H7 (cell line): ENCODE measurements at places on chromosomes 7 and 10.

DNA sequence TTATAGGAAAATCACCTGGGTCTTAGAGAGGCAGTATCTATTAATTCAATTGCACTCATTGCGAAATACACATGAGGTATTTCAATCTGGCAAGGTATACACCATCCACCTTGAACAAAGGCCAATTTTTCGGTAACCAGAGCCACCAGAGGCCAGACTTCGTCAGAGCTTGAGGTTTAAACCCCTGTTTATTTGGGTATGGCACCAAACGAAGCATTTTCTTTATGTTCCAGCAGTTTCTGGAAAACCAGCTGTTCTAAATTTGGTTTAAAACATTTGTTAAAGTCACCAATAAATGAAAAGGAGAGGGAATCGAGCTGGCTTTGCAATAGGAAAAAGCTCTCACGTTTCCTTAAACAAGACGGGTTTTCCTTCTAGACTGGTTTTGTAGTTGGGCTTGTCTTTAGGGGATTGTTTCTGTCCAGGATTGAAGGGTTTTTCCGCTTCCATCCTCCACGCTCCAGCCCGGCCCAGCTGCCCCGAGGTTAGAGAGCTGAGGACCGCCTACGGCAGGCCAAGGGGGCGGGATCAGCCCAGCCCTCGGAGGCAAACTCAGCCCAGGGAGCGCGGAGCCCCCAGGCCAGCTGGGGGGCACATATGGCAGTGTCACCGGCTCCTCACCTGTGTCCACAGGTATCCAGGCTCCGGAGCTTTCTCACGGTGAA lies 539.4 kb upstream of the MGMT start:
- DNase-seq = peak; percentile 70

DNA sequence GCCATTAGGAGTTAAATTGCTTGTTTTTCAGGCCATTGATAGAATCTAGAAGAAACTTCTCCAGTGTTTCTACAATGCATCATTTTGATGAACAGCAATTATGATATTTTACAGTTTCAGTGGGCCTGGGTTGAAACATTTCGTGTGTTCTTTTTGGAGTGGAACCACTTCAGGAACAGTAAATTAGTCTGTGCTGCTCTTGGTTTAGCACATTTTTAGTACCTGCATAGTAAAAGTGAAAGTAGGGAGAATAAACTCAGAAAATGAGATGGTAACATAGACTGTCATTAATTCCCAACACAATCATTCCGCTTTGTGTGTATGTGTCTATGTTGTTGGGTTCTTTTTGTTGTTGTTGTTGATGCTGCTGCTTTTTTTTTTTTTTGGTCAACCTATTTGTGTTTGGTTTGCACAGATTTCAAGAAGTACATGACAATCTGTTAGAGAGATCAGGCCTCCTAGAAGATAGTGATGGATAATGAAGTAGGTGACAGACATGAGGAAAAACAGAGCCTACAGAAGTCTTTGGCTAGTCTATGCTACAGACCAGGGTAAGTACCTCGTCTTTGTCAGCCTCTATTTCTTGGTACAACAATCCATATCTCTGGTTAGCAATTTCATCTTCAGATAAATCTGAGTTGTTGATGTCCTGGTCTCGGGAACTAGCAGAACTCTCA lies 154.0 kb upstream of the TARP start:
- DNase-seq = no peak

DNA sequence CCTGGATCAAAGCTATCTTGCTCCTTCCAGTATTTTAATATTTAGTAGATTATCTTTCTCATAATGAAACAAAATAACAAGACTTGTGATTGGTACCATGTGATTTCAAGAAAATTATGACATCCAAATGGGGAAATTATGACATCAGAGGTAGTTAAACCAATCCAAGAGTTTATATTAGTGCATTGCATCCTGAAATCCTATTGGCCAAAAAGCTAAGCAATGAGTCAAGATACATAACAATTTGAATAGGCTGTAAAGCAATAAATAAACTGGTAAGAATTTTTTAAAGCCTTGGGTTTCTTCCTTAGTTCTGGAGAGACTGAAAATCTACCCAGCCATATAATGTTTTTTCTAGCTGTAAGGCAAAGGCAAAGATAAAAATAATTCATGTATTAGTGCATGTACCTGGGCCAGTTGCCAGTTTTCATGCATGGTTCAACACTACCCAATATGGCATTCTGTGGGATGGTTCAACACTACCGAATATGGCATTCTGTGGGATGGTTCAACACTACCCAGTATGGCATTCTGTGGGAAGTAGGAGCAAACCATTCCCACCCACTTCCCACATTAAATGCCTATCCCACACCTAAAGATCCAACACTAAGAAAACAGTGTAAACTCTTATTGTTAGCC lies at the start of gene RNF148:
RNF148 (minus strand) TSS at position 51 of the 639 bp plus-strand sequence. CDS start 172 bp downstream, outside the sequence.
- no peak for DNase-seq

DNA sequence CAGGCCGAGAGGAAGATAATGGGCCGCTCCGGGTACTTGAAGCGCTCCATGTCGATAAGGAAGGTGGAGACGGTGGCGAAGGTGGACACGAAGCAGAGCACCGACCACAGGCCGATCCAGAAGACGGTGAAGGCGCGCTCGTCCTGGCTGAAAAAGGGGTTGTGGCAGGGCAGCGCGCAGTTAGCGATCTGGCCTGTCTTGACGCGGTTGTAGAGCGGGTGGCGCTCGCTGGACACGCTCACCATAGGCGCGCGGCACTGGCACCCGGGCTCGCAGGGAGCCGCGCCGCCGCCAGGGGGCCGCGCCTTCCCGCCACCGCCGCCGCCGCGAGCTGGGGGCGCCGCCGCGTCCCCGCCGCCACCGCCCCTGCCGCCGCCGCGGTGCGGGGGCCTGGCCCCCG lies 1.6 kb downstream of the FZD8 start:
- DNase-seq = peak; percentile 86

DNA sequence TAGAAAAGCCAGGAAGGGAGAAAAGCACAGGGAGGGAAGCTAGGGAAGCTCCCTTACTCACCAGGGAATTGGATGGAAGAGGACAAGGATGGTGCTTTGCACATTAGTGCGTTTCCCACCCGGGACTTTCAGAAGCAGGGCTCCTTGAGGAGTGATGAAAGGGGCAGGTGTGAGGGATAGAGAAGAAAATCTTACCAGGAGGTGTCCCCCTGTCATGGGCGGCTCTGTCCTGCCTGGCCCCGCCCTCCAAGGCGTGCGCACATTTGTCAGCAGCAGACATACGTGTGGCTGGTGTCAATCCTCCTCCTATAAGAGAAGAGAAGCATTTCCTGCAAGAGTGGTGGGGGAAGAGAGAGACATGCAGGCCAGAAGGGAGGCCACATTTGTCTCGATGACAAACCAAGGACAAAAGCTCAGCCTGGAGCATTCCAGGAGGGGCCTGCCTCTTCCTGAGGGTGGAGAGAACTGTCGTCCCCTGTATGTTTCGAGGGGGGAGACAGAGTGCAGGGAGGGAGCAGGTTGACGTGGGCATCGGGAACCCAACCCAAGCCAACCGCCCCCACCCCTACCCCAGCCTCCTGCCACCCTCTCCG lies 47.4 kb upstream of the COMTD1 start:
- DNase-seq = peak; percentile 77

GRCh38 chr7:101278461-101279292 lies 33.8 kb upstream of the FIS1 start:
- no peak for DNase-seq

GRCh38 chr7:130369110-130369711 lies 11.1 kb upstream of the CPA1 start:
- DNase-seq = no peak

- DNase-seq = no peak
Measured at GRCh38 chr10:77297393-77297739, 340.2 kb downstream of the KCNMA1 start.

GRCh38 chr7:5419539-5420066 lies 4.0 kb downstream of the TNRC18 start:
- peak; percentile 86 for DNase-seq

GRCh38 chr7:108009873-108010272 lies 6.9 kb upstream of the LAMB1 start:
- DNase-seq = no peak

GRCh38 chr7:122304319-122304975 lies at the start of gene FEZF1:
TSS of gene FEZF1 (minus strand) at chr7:122304750. CDS start at chr7:122304437, 313 bp downstream.
- peak; percentile 89 for DNase-seq

GRCh38 chr7:139775829-139776266 lies 1.9 kb downstream of the HIPK2 start:
- DNase-seq = peak; percentile 69

GRCh38 chr10:84074521-84074920 lies 64.8 kb upstream of the GHITM start:
- no peak for DNase-seq

- peak; percentile 2 for DNase-seq
Measured at GRCh38 chr10:52644373-52645186, 128.0 kb downstream of the MBL2 start.

GRCh38 chr10:52257692-52258075 lies 56.4 kb upstream of the DKK1 start:
- DNase-seq = no peak

DNA sequence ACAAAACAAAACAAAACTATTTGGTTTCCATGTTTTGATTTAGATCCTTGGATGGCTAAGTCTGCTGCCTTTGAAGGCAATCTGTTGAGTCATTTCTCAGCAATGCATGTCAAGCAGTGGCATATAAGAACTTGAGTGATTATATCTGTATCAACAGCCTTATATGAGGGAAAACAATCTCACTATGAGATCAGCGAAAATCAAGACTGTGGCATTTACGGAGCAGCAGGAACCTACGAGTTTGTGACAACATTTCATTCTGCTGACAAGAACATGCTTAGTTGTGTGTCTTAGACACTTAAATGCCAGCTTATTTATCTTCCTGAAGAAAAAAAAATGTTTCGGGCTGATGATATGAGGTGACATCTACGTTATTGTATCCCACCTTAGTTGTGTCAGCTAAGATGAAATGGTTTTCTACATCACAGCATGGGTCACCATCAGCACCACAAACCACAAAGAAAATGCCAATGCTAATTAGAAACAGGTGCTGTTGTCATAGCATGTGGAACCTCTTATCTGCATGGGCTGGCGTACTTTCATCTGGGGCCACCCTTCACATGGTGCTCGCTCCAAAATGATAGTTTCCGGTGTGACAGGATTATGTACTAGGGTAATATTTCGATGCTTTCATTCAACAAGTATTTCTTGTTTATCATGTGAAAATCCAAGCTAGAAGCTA lies 1085.5 kb downstream of the SORCS1 start:
- peak; percentile 2 for DNase-seq

DNA sequence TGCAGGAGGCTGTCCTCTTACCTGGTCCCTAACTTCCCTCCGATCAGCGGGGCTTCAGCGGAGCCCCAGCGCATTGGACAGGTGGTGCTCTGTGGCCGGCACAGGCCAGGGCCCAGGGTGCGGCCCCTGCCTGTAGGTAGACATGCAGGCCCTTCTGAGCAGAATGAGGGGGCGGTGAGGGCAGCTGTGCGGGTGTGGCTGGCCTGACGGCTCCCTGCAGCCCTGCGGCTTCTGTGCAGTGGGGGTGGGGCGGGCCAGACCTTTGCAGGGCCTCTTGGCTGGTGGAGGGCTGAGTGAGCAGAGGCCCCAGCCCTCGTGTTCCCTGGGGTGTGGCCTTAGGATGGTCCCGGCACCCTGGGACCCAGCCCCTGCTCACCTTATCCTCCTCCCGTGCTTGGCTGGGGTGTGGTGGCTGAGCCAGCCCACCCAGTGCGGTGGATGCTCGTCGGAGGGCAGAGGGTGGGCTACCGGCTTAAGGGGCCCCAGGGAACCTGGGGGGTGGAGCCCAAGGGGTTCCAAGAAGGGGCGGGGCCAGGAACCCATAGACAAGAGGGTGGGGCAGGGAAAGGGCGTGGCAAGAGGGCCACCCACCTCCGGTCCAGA lies 175.2 kb upstream of the TNRC18 start:
- DNase-seq = peak; percentile 83

GRCh38 chr7:135723411-135723810 lies 4.6 kb downstream of the SLC13A4 start:
- no peak for DNase-seq

- no peak for DNase-seq
Measured at GRCh38 chr10:3961082-3961481, 176.1 kb upstream of the KLF6 start.

DNA sequence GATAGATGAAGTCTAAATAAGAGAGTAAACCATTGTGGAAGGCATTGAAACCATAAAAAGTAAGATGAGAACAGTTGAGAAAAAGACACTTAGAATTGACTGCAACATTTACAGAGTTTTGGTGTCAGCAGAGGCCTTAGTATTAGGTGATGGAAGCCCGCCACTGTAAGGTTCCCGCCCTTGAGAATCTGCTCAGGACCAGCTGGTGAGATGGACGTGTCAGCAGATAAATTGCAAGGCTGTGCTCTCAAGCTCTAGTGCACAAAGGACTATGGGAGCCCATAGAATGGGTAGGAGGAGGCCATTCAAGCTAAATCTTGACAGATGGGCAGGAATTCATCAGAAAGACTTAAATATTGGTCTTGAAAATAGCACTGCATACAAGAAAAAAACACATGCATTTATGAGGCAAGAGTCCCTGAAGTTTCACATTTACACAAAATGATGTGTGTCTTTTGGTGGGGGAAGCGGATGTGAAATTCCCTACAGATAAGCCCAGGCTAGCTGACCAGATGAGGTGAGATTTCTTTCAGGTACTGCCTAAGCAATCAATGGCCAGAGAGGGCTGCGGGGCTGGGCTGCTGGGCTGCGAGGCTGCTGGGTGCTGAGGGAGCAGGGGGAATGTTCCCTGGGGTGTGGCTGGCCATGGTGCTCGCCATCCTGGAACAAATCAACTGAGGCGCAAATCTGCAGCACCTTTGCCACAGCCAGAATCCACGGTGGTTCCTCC lies 42.5 kb downstream of the SYPL1 start:
- peak; percentile 15 for DNase-seq

- DNase-seq = peak; percentile 34
Measured at GRCh38 chr10:78866731-78867554, 201.8 kb upstream of the ZMIZ1 start.

DNA sequence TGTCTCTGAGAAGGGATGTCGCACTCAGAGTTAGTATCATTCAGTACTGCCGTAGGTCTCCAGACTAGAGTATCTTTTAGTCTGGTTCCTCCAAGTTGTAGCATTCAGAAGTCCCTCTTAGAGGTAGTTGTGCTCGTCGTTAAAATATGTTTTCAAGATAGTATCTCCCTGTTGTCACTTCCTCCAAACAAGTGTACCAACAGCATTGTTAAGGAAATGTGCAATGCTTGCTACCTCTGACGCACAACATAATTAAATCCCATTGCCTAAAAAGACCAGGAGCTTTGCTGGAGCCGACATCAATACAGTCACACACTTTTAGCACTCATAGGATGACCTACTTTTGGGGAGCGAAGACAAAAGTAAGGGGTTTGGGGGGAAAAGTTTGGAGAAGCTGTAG lies 80.0 kb upstream of the STK17A start:
- DNase-seq = no peak

GRCh38 chr7:155993420-155994278 lies 181.4 kb upstream of the SHH start:
- DNase-seq = peak; percentile 29

- no peak for DNase-seq
Measured at GRCh38 chr7:91064938-91065337, 199.3 kb upstream of the FZD1 start.

DNA sequence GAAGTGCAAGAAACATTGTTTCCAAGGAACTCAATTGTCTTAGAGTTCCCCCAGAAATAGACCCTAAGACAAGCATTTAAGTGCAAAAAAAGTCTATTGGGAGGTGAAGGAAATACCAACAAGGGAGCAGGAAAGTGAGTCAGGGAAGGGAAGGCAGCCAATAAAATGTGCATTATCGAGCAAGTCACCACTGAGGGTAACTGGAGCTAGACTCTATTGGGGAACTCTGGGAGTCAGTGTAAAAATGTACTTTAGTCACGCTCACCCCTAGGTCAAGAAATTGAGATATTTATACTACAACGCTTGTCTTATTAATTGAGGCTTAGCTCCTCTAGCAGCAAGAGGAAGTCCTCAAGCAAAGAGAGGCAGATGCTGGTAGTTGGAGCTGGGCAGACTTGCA lies 137.7 kb downstream of the RTKN2 start:
- no peak for DNase-seq
